ENCODE measurements at places on chromosomes 4 and X. TPM values are rescaled to one million over a fixed set of nuclear protein-coding genes. Genes with fewer than 3 reads are reported as not detected.

The MTNR1A gene
- 2.0 TPM for total RNA-seq

The CSN1S1 gene
- not detected for total RNA-seq

The FGF5 gene
- total RNA-seq = not detected

The SLC4A4 gene
- total RNA-seq = 63.1 TPM

The TDO2 gene
- 2.7 TPM for total RNA-seq

The LARP1B gene
- total RNA-seq = 20.0 TPM
